ENCODE measurements at places on chromosomes 2 and 18. TPM values are rescaled to one million over a fixed set of nuclear protein-coding genes. Genes with fewer than 3 reads are reported as not detected.

M1AP gene
- not detected for total RNA-seq

HMSD gene
- total RNA-seq, result not detected

EN1 gene
- total RNA-seq, result not detected

ARHGAP15 gene
- total RNA-seq, result 309 TPM

- H3K36me3 ChIP-seq, result peaks cover 2% of the 10 kb centered on the region
- no peaks in the 10 kb centered on the region for H3K27me3 ChIP-seq
- peaks cover 11% of the 10 kb centered on the region for H3K4me1 ChIP-seq
These were observed 124.7 kb downstream of the QPCT start for GRCh38 chr2:37469126-37469525.
